Epithelial cell of esophagus (primary cell): ENCODE measurements at places on chromosomes 16 and 17.

GRCh38 chr16:2371421-2371820, 30.9 kb upstream of the ABCA3 start:
- DNase-seq: no peak

DNA sequence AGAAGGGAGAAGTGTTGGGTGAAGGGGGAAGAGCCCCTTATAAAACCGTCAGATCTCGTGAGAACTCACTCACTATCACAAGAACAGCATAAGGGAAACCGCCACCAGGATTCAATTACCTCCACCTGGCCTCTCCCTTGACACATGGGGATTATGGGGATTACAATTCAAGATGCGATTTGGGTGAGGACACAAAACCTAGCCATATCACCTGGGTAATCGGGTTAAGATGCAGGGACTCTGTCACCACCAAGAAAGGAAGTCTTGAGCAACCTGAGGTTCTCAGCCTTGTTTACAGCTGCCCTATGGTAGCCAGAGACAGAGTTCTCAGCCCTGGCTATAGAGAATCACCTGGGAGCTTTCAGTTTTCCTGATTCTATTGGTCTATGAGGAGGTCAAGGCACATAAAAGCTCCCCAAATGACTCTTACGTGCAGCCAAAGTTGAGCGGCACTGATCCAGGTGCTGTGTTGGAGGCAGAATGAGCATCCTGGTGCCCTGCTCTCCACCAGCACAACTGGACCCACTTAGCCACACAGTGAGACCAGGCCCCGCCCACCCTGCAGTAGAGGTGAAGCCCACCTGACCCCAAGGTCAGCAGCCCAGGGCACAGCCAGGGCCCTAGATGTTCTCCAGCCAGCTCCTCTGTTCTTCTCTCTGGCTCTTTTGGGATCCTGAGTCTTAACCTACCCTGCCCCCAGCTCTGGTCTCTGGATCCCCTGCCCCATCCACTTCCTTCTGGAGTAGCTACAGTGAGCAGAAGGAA, 138.5 kb upstream of the CDH5 start:
- no peak for DNase-seq

DNA sequence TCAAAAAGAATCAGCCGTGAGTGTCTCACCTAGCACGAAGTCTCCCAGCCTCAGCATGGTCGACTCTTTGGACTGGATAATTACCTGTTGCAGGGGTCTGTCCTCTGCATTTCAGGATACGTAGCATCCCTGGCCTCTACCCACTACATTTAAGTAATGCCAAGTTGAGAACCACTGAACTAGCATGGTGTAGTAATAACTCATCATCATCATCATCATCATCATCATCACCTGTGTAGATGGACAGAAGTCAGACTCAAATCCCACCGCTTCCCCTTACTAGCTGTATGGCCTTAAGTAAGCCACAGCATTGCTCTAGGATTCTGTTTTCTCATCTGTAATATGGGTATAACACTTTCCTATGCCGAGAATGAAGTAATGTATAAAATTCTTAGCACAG, 373.1 kb upstream of the XYLT1 start:
- DNase-seq: no peak

DNA sequence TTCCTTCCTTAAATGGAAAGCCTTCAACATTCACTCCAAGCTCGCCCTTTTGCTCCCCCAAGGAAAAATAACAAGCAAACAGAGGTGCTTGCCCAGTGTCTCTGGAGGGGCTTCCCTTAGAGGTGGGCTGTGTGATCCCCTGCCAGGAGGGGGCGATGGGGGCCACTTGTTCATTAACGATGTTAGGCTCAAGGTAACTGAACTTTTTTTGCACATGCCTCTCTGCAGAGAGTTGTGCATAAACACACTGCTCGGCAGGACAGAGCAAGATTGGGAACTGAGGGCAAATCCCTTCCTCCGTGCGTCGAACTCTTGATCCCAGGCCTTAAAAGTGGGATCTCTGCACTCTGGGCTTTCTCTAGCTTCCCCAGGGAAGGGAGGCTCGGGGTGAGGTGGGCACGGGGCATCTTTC, 15.5 kb upstream of the NAGLU start:
- DNase-seq: no peak

GRCh38 chr16:83956336-83957289, 3.6 kb downstream of the OSGIN1 start:
- peak; percentile 82 for DNase-seq

DNA sequence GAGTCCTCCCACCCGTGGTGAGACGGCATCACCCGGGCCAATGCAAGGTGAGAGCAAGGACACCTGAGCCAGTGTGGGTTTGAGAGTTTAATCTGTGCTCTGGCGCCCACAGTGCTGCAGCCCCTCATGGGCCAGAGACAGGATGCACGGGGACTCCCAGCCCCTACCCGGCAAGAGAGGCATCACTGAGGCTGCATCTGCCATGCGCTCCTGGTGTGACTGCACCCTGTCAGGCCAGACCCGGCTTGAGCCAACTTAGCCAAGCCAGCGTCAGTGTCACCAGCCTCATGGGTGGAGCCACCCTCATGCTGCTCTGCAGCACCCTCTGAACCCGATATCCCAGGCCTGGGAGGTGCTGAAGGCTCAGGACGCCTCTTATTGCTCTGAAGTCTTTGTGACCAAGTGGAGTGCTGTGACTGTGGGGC, 1.3 kb upstream of the BRICD5 start:
- DNase-seq: no peak

DNA sequence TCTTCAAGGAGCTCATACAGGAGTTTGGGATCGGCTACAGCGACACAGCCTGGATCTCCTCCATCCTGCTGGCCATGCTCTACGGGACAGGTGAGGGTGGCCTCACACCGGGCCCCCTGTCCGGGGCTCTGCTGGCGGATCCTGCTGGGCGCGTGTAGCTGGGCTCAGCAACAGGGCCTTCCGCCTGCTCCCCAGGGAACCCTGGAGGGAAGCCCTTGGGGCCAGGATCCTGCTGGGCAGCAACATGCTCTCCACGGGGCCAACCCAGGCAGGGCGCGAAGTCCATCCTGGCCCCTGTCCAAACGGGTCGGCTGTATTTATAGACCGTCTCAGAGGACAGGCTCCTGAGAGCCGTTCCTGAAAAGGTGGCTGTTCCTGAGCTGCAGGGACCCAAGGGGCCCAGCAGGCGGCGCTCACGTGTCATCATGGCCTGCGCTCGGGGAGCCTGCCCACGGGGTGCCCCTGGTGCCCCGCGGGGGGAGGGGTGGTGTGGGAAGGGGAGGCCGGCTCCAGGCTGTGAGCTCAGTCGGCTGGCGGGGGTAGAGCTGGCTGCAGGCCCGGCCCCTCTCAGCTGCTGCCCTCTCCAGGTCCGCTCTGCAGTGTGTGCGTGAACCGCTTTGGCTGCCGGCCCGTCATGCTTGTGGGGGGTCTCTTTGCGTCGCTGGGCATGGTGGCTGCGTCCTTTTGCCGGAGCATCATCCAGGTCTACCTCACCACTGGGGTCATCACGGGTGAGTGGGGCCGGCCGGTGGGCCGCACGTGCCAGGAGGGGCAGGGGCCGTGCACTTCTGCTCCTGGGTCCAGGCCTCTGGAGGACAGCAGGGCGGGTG, 7.5 kb downstream of the SLC16A3 start:
- peak; percentile 56 for DNase-seq

- no peak for DNase-seq
Measured at GRCh38 chr16:30117768-30118167, 4.4 kb upstream of the GDPD3 start.

DNA sequence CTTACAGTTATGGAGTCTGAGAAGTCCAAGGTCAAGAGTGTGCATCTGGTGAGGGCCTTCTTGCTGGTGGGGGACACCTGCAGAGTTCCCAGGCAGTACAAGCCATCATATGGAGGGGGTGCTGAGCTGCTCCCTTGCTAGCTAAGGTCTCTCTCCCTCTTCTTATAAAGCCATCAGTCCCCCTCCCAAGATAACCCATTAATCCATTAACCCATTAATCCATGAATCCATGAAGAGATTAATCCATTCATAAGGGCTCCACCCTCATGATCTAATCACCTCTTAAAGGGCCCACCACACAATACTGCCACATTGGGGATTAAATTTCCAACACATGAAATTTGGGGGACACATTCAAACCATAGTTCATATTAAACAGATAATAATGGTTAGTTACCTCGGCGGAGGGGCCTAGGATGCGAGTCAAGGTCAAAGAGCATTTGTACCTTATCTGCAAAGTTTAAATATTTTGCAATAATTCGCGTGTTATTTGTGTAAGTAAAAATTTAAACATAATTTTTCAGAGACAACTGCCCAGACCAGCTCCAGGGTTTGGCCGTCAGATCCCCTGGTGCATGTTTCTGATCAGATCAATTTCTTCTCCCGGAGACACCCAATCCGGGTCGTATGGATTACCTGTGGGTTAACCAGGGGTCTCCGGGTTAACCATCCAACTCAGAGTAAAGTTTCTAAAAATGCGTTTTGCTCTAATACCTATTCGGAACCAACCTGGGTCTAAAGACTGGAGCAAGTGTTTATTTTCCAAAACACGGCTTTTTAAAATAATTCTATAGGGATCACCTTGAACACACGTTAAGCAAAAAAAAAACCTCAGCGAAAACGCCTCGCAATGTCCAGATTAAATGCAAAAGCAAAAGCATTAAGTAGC, 740 bp upstream of the POLR3E start:
- DNase-seq: peak; percentile 24

DNA sequence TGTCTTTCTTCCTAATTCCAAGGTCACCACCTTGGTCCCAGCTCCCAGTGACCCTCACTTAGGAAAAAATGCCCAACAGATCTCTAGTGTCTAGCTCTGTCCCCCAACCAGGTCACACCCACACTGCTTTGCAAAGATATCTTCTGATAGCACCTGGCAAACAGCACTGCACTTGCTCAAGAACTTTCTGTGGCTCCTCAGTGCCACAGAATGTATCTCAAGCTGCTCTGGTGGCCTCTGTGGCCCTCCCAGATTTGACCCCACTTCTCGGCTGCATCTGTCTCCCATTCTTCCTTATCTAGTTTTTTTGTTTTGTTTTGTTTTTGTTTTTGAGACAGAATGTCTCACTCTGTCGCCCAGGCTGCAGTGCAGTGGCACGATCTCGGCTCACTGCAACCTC, 5.0 kb downstream of the ZNF688 start:
- DNase-seq: no peak

DNA sequence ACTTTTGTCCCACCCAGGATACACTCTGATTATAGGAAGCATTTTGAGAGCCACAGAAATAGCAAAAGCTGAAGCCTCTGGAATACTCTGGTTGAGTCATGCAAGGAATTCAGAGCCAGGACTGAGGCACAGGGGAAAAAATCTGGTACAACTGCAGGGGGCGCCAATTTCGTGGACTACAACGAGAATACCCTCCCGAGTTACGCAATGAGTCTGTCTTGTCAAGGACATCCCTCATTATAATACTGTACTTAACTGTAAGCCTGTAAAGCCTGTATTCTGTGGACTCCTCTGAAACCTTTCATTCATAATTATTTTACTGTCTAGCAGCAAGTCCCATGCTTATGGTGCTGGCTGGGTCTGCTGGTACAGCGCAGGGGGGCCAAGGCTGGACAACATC, 7.8 kb downstream of the HOXB1 start:
- no peak for DNase-seq

DNA sequence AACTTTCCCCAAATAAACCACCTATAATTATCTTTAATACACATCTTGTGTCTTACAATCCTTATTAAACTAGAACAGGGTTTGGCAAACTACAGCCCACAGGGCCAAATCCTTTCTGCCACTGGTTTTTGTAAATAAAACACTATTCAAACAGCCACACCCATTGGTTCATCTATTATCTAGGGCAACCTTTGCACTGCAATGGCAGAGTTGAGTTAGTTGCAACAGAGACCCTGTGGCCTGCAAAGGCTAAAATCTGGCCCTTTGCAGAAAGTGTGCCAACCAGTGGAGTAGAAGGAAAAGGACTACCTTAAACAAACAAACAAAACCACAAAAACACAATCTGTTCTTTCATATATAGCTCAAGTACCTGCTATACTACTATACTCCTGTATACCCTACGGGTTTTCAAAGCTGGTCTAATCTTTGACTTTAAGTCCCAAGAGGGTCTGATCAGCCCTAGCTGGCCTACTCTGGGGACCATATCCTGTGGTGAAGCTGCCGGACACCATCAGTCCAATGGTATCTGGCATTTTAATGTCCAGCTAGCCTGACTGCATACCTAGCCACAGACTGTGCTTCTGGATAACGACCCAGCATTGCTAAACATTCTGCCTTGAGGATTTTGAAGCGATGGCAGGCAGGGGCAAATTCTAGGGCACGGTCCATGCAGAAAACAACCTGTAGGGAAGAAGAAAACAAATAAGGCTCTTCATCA, 23.3 kb downstream of the CNP start:
- DNase-seq: no peak

DNA sequence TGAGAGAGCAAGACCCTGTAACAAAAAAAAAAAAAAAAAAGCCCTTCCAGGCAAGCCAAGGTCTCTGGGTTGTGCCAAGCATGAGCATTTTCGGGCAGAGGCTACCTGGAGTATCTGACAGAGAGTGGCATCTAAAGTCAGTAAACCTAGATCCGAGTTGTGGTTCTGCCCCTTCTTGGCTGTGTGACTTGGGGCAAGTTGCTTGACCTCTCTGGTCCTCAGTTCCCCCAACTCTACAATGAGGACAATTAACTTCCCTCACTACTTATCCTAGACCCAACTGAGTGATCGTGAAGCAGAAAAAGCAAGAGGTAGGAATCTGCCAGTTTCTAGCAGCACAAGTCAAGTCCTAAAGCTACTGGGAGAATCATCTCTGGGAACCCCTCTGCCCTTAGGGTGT, 34.4 kb downstream of the TMEM186 start:
- DNase-seq: no peak

GRCh38 chr16:75472908-75473877, 8.7 kb upstream of the TMEM170A start:
- no peak for DNase-seq

- peak; percentile 10 for DNase-seq
Measured at GRCh38 chr17:34579017-34579946, at the start of gene TMEM132E. TSS of gene TMEM132E (plus strand) at chr17:34579582. CDS start at chr17:34581077, 1,495 bp downstream.

DNA sequence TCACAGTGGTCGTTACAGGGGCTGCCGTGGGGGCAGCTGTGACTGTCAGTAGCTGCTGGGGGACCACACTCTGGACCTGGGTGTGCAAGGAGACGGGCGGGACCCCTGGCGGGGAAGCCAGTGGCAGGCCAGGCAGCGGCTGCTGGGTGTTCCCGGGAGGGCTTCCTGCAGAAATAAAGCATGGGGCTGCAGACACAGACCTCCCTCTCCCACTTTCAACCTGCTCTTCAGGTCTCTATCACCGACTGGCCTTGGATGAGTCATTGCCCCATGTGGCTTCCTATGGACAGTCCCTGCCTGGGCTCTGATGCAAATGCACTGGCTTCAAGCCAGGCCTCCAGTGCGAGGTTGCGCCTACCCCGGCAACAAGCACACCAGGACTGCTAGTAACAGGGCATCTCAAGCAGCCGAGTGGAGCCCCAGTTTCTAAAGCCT, 17.2 kb downstream of the SREBF1 start:
- DNase-seq: peak; percentile 93

DNA sequence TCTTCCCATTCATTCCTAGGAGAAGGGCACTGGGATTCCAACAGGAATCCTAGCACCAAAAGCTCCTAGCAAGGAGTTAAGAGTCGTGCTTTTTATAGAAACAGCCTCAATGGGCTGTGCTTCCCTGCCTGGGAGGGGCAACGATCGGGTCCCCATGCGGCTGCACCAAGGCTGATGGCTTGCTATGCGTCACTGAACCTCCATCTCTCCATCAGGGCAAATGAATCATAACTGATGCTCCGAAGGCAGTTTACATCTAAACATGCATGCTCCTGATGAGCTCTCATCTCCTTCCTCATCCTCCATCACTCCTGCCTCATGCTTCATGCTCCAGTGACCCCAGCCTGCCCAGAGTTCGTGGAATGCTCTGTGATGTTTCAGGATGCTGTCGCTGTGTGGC, 270.5 kb downstream of the FOXL1 start:
- DNase-seq: no peak

GRCh38 chr17:72726936-72727335, 365.6 kb downstream of the SLC39A11 start:
- DNase-seq: peak; percentile 25

- DNase-seq: peak; percentile 49
Measured at GRCh38 chr16:30747331-30747730, 894 bp upstream of the PHKG2 start.
